ENCODE measurements at places on chromosomes 5 and 9. TPM values are rescaled to one million over a fixed set of nuclear protein-coding genes. Genes with fewer than 3 reads are reported as not detected.

The PPP2R2B gene
- 5.1 TPM for total RNA-seq

The SEMA5A gene
- total RNA-seq = 24.8 TPM

GRCh38 chr9:88005240-88005639 is 30.9 kb upstream of the CDK20 start:
- DNase-seq = peak; percentile 76

The UCK1 gene
- total RNA-seq = 14.7 TPM

The GFPT2 gene
- 170 TPM for total RNA-seq

GRCh38 chr9:109945573-109945972 is 165.6 kb downstream of the PALM2AKAP2 start:
- DNase-seq = no peak

The CDX1 gene
- 2.4 TPM for total RNA-seq

The AQP7 gene
- 0.48 TPM for total RNA-seq

GRCh38 chr5:112742424-112742823 is 4.7 kb downstream of the APC start:
- no peak for DNase-seq

GRCh38 chr5:170161069-170161468 is 55.4 kb downstream of the FOXI1 start:
- DNase-seq = no peak

The RASEF gene
- total RNA-seq = 5.5 TPM

DNA sequence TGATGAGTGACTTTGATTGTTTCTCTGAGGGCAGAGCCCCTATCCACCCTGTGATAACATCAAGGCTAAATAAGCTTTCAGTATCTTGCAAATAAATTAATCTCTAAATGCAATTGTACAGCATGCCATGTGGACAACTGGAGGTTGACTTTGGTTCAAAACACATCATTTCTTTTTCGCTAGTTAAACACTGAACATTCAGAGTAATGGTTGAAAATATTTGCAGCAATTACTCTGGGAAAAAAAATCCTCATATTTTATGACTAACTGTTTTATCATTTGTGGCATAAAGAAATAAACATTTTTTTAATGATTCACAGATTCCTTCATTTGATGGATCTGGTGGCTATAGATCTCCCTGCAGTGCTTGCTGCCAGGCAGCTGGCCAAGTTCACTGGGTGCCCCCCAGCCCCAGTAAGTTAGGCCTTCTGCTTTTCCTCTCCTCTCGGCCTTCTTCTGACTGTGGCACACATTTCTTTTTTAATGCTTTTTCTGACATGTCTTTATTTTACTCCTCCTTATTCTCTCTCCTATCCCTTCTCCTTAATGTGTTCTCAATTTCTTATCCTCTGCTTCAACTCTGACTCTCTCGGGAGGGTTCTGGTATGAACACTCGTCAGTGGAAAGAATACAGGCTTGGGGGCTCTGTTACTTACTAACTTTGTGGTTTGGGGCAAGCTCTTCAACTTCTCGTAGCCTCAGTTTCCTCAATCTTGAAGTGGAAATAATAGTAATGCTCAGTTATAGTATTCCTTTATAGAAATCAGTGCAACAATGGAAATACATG is 69.6 kb downstream of the ADAMTSL1 start:
- DNase-seq = peak; percentile 73

The UGCG gene
- total RNA-seq = 61.6 TPM

The IFNA21 gene
- total RNA-seq = 18.5 TPM

GRCh38 chr9:135707252-135708138 is 5.5 kb downstream of the KCNT1 start:
- no peak for DNase-seq

- no peak for DNase-seq
Observed at GRCh38 chr9:110691002-110691549, 22.5 kb downstream of the MUSK start.

DNA sequence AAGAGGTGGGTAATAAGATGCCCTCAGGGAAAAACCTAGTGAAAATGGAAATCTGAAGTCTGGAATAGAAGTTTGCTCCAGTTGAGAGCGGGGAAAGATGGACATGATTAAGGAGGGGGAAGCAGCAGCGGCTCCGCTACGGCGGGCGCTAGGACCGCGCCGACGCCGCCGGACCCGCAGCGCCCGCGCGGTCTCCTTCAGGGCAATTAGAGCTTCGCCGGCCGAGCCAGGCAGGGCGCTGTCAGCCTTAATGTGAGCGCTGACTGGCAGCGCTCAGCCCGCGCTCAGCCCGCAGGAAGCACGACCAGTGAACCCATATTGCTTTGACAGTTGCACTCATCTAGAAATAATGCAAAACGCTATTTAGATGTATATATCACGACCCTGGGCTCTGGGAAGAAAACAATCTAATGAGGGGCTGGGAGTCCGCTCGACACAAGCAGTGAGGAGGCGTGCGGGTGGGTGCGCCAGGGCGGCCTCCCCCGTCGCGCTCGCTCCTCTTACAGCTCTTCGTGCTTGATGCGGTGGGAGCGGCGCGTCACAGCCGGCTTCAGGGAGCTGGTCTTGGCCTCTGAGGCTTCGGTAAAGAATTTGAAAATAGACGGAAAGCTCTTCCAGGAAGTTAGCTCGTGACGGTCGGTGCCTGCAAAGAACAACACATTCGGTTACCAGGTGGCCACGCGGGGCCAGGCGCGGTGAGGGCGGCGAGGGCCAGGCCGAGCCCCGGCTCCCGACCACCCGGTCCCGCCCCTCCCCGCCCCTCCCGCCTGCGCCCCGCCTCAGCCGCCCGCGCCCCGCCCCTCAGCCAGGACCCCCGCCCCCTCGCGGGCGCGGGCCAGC is 37.7 kb downstream of the NR2F1 start:
- peak; percentile 67 for DNase-seq

DNA sequence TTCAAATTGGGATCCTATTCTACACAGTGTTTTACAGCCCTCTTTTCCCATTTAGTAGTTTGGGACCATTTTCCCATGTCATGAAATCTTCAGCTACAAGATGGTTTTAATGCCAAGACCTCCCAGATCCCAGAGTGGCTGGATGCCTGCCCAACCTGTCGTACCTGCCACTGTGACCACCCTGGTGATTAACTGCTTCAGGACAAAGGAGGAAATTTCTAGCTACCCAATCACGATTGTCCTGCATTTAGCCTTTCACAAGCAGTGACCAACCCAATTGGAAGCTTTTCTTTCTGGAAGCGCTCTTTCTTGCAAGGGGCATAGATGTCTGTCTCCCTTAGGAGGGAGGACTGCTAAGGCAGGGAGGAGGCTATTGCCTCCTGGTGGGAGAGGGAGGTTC is 13.8 kb downstream of the IL9 start:
- no peak for DNase-seq

The PCDHA6 gene
- total RNA-seq = 3.1 TPM

DNA sequence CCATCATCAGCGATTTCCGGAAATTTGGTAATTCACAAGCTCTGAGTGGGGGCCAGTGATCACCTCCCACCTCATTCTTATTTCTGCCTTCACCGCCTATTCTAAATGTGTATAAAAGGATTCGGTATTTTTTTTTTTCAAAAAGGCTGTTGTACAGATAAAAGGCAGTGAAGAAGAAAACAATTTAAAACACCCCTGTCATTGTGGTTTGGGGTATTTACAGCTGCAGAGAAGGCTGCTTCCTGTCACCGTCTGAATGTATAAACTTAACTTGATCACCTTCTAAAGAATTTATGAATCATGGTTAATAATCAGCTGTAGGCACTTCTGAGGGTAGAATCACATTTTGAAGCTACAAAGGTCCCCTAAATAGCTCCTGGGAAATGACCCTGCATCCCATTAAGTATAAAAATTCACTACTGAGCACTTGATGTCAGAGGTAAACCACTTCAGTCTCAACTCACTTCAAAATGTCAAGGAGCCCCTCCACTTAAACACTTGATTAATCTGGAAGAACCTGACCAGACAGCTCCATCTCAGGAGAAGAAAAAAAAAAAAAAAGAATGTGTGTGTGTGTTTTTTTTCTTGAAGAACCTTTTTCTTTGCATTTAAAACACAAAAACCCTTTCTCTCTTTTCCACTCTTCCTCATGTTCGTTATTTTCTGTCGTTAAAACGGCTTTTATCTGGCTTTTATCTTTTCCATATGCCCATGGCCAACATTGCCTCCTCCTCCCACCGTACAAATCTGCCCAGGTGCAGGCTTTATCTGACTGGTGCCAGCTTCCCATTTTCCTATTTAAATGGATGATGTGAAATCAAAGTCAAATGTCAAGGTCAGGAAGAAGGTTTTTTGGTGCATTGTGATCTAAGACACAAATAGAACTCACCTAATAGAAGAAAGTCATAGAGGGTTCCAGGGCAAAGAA is 291.2 kb downstream of the IRX1 start:
- peak; percentile 10 for DNase-seq

DNA sequence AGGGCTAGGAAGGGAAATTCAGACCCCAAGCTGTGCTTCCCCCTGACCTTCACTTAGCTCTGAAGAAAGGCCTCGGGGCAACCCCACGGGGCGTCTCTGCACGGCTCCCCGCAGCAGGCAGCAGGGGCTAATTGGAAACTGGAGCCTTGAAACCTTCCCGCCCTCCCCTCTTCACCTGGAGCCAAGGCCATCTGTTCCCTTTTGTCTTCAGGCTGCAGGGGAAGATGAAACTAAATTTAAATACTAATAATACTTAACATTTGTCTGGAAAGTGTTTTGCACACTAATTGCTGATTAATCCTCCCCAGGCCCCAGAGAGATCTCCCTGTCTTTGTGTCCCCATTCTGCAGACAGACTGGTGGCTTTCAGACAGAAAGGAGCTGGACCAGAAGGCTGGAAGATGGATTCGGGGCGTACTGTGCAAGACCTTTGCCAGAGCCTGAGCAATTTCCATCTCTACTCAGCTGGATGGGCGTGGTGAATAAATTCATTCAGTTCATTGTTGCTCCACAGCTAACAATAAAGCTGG is 34.1 kb upstream of the CPLX2 start:
- DNase-seq = no peak

The IL9 gene
- not detected for total RNA-seq

DNA sequence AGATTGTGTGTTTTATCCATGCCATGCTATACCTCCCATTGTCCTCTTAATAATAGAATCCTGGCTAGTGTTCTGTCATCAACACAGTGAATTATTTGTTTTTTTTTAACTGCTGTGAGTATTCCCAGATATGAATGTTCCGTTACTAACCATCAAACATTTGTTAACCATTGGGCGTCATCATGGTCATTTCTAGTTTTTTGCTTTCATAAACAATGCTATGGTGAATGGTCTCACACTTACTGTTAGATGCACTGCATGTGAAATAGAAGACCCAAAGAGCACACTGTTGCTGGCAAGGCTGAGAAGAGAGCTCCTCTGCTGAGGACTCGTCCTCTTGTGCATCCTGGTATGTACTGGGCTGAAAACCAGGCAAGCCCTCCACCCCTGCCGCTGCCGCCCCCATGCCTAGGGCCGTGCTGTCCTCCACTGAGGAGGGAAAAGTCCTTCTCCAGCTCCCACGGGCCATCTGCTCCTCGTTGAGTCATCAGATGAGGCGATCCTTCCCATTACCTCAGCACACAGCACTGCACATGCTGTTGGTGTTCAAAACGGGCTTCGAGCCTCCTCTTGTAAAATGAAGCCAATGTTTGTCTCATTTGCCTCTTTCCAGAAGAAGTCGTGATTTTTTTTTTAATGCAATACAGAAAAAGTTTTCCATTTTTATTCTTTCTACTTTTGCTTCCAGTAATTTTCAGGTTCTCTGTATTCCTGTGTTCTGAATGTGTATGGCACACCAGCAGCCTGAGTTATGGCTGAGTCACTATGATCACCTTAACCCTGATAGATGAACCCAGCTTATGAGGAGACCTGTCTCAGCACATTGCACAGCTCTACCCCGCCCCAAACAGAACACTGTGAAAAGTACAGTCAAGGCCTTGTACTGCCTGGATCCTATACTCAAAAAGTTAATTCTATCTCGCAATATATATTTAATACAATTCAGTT is 219.0 kb downstream of the AOPEP start:
- DNase-seq = peak; percentile 68

- DNase-seq = no peak
Observed at GRCh38 chr5:141692533-141692888, 10.5 kb upstream of the ARAP3 start.

DNA sequence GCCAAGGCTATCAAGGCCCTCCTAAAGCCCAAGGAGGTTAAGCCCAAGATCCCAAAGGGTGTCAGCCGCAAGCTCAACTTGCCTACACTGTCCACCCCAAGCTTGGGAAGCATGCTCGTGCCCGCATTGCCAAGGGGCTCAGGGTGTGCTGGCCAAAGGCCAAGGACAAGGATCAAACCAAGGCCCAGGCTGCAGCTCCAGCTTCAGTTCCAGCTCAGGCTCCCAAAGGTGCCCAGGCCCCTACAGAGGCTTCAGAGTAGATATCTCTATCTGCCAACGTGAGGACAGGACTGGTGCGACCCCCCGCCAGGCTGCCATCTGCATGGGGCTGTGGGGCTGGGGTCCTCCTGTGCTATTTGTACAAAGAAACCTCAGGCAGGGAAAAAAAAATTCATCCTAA is 3.3 kb downstream of the HOMER1 start:
- DNase-seq = no peak

The ZFP37 gene
- 7.9 TPM for total RNA-seq

The CCNJL gene
- 0.72 TPM for total RNA-seq

The CCDC171 gene
- 61.4 TPM for total RNA-seq

- DNase-seq = no peak
Observed at GRCh38 chr5:148790545-148791333, 35.7 kb upstream of the ADRB2 start.

The WNK2 gene
- 10.4 TPM for total RNA-seq

- DNase-seq = no peak
Observed at GRCh38 chr5:169115461-169116124, 185.3 kb downstream of the SLIT3 start.

The NR2F1-AS1 gene
- 44.1 TPM for total RNA-seq

- DNase-seq = no peak
Observed at GRCh38 chr5:150064681-150065220, 21.6 kb downstream of the CSF1R start.

The PCDHGC4 gene
- 4.8 TPM for total RNA-seq

DNA sequence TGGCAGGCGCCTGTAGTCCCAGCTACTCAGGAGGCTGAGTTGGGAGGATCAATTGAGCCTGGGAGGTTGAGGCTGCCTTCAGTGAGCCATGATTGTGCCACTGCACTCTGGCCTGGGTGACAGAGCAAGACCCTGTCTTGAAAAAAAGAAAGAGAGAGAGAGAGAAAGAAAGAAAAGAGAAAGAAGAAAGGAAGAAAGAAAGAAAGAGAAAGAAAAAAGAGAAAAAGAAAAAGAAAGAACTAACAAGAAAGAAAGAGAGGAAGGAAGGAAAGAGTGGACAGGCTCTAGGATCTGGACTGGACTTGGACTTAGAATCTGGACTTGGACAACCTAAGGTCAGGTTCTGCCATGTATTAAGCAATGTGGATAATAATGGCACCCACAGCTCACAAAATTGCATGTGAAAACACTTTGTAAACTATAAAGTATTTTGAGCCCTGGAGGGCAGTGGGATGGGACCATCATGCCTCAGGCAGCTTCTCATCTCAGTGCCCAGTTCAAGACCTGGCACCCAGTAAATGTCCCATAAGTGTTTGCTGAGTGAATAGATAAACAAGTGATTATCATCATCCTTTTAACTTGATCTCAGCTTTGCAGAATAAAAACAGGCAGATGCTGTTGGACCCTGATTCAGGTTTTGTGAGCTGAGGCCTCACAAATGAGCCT is 12.8 kb upstream of the PHF19 start:
- no peak for DNase-seq

- no peak for DNase-seq
Observed at GRCh38 chr5:6088706-6089105, 289.6 kb downstream of the MED10 start.

GRCh38 chr9:26260238-26260637 is 582.0 kb upstream of the TUSC1 start:
- no peak for DNase-seq

The HTR1A gene
- not detected for total RNA-seq

Data from umbilical cord (tissue), 2 donors.